ENCODE measurements at places on chromosomes 6 and 20.
A peak's percentile ranks its signal among the peaks of the same experiment; 100 is the strongest.

DNA sequence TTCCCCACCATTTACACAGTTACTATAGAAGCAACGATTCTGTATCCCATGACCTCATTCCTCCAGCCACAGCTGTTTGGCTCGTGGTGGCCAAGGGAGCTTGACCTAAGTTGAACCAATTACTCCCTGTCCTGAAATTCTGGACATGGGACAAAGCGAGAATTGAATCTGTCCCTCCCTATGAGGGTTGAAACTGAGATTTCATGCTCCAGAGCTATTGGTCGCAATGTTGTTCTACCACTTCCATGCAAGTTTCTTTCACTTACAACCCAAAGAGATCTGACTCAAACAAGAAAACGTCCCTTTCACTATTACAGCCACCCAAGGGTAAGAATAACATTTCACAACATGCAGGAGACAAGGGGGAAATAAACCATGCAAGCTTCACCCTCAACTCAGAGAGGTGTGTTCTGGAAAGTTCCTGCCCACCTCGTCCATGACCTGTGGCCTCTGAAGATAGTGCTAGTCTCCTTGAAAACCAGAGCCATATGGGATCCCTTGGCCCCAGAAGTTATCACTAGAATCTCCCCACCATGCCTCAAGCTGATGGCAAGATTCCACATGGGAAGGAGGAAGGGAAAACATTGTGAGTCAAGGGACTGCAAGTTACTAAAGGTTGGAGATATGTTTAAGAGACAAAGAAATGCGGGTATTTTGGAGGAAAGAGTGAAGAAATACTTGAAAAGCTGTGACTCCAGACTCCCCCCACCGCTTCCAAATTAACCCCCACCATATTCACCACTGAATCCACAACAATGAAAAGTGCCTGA is 74.5 kb upstream of the SRSF6 start:
- DNase-seq: no peak

- DNase-seq: no peak
Measured at GRCh38 chr6:166203641-166204222, 36.1 kb upstream of the TBXT start.

- no peak for DNase-seq
Measured at GRCh38 chr6:45664707-45665106, 287.0 kb upstream of the SUPT3H start.

GRCh38 chr6:81023007-81023582 is 729.4 kb downstream of the TENT5A start:
- no peak for DNase-seq

- DNase-seq: no peak
Measured at GRCh38 chr6:105184921-105185320, 5.1 kb upstream of the POPDC3 start.

DNA sequence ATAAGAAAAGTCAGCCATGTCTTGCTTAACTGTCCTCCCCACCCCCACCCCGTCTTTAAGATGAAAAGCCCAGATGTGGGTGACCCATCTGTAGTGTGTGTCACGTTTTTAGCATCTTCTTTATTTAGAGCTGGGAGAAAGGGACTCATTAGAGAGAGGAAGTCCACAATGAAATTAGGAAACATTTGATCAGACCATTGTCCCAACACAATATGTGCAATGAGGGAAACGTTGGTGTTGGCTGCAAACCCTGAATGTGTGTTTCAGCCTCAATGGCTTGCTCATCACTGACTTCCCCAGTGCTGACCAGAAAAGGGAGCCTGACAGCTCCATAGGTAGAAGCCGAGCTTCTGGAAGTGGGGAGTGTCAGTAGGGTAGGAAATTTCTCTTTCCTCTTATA is 475.7 kb downstream of the CD83 start:
- DNase-seq: no peak

DNA sequence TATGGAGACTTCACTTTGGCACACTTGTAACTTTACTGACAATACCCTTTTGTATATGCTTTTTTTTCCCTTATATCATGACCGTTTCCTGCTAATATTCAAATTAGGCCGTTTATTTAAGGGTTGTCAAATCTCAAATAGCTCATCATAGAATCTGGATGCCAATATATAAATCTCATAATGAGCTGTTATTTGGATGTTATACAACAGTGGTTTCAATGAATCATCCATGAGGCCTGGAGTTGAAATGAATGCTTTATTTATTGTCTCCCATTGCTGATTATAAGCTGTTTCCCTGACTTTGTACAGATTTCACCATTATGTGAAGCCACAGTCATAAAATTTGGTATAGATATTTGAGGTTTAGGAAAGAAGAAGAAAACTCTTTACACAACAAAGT is 256.1 kb downstream of the PLCB1 start:
- DNase-seq: no peak

DNA sequence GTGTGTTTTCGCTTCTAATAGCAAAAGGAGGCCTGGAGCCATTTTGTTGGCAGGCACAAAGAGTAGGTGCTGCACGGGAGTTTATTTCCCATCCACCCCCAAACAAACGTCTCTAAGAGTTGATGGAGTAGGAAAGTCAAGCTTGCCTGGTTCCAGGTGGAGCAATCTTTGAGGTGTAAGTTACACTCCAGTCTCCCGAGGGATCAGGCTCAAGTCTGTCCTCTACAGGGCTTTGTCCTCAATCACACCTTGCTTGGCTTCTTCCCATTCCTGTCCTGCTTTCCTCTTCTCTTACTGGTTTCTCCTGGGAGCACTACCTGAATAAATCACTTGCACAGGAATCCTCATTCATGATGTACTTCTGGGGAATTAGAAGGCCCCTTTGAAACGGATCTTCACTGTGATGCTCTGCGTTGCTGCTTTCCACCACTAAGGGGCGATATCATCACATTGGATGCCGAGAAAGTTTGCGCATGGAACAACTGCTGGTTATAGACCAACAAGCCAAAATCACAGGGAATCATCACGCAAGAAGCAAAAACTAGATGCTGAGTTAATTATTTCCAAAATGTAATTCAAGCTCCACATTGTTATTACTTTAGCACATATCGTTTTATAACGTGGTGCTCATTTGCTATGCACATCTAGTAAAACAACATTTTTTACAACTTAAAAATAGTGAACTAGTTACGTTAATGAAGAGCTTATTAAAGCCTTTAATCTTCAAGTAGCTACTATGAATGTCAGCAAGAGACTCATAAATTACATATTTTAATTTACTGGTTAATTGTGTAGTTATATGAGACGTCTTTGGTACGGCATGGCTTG is 156.8 kb downstream of the DNAH8 start:
- DNase-seq: peak; percentile 74

- no peak for DNase-seq
Measured at GRCh38 chr20:4867051-4867450, 134.3 kb downstream of the SLC23A2 start.

GRCh38 chr6:71887006-71887743 is 825 bp downstream of the RIMS1 start:
- peak; percentile 30 for DNase-seq

DNA sequence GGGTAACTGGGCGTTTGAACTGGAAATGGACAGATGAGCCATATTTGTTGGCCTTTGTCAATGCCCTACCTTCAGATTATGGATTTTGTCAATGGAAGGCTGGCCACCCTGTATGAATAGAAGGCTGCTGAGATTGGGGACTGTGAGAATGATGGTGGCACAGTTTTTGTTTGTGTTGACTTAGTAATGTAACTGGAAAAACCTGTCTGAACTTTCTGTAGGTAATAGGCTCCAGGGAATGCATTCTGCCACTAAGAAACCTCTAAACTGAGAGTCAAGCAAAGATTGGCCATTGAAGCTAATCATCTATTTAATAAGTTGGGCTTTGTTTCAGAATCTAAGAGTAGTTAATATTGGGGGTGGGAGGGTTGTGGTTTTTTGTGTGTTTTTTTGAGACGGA is 97.5 kb downstream of the FOXO3 start:
- DNase-seq: no peak

- DNase-seq: no peak
Measured at GRCh38 chr6:157946865-157947532, 34.7 kb upstream of the SYNJ2 start.

- no peak for DNase-seq
Measured at GRCh38 chr6:17589406-17590096, 10.6 kb upstream of the FAM8A1 start.

DNA sequence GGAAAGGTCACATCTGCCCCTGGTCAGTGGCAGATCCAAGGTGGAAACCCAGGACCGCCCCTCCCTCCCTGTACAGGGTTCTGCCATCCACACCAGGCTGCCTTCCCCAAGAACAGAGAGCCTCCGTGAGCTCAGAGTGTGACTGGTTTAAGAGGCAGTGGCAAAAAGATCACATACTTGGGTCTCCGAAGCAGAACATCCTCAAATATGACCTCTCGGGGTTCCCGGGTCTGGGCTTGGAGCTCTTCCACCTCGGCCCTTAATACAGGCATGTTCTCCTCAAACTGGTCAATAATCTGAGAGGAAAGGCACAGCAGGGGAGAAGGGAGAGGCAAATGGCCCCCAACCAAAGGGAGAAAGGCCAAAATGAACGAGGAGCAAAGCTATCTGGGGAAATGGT is 14.8 kb downstream of the C20orf96 start:
- no peak for DNase-seq

DNA sequence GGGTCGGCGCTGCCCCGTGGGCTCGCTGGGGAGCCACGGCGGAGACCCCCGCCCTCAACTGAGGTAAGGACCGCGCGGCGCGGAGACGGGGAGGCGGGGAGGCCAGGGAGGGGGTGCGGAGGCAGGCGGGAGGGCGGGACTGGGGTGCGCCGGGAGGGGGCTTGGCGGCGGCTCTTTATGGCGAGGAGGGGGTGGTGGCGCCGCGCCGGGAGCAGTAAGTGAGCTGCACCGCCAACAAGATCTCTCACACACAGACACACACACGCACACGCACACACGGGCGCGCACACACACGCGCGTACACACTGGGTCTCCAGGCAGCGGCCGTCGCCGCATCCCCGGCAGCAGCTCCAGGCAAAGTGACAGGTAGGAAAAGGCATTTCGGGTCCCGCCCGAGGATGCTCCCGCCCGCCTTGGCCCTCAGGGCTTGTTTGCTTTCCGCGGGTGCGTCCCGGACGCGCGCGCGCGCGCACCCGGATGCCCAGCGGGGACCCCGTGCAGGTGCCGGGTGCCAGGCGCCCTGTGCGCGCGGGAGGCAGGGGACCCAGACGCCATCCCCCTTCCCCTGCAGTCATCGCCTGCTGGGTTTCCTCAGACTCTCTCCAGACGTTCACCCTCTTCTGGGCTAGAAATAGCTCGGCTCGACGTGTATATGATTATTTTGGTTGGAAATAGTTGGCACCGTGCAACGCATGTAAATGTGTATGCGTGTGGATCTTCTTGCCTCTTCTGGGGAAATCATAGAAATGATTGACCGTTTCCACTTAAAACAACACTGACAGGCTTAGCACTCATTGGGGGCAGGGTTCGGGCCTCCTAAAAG is at the start of gene PLCB4:
TSS of gene PLCB4 (plus strand) at position 247 of the 823 bp plus-strand sequence. CDS start 238,728 bp downstream, outside the sequence.
- DNase-seq: no peak

DNA sequence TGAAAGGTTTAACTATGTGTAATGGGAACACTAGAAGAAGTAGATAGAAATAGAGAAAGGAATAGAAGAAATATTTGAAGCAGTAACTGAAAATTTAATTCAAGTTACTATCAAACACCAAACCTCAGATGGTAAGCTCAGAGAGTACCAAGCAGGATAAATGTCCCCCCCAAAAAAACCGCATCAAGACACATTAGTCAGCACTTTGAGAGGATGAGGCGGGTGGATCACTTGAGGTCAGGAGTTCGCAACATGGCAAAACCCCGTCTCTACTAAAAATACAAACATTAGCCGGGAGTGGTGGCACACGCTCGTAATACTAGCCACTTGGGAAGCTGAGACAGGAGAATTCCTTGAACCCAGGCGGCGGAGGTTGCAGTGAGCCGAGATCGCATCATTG is 253.1 kb downstream of the C6orf118 start:
- DNase-seq: no peak

DNA sequence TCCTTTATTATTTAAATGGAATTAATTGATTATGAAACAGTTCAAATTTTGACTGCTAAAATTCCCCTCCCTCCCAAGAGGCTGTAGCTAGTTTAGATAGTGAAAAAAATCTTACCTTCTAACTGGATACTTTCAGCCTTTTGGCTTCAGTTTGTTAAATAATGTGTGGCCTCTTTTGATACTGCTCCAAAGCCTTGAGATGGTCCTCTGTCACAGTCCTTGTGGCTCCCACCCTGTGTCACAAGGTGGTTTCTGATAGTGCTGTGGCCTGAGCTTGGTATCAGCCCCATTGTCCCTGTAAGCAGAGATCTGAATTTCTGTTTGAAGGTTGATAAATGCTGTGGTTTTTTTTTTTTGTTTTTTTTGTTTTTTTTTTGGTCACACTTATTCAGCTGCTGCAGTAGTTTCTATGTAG is 20.8 kb downstream of the PANK2 start:
- DNase-seq: no peak

- no peak for DNase-seq
Measured at GRCh38 chr6:121522265-121522664, 86.8 kb downstream of the GJA1 start.

DNA sequence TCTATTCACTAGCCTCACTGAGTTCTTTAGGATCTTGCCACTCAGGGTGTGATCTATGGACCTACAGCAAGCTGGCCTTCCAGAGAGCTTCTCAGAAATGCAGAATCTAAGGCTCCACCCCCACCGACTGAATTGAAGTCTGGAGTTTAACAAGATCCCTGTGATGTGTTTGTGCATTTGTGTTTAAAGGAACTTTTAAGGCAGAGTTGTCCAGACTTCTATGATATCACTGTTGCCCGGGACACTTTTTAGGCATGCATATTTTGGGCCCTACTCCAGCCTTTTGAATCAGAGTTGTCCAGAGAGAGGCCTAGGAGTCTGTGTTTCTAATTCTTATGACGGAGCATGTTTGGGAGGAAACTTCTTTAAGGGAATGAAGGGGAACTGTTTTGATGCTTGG is 232.3 kb downstream of the QKI start:
- DNase-seq: no peak

DNA sequence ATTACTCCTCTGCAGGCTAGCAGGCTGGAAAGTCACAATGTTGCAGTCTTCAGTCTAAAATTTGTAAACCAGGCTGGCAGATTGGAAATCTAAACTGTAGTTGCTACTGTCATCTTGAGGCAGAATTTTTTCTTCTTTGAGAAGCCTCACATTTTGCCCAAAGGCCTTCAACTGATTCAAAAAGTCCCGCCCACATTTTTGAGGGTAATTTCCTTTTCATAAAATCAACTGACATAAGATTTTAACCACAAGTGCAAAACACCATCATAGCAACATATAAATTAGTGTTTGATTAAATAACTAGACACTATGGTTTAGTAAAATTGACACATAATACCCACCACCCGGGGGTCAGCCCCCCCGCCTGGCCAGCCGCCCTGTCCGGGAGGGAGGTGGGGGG is 28.4 kb downstream of the HLA-C start:
- DNase-seq: no peak

- no peak for DNase-seq
Measured at GRCh38 chr6:150179030-150179429, 36.2 kb downstream of the PPP1R14C start.

GRCh38 chr6:125151700-125152099 is 1.9 kb upstream of the TPD52L1 start:
- DNase-seq: no peak

DNA sequence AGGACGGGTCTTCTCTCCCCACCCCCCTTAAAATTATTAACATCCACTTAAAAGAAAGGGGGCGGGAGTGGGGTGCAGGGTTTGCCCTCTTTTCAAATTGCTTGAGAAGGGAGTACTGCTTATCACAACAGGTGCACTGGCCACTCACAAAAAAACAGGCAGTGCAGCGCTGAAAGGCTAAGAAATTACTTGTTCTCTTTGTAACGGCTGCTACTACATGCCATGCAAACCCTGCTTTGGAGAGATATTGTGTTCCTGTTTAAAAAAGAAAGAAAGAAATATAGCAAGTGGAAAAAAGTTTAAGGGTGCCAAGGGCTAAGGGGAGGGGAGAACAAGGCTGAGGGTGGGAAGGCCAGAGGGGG is 312.7 kb upstream of the JARID2 start:
- no peak for DNase-seq

GRCh38 chr20:46034039-46034438 is 5.0 kb downstream of the SLC12A5 start:
- no peak for DNase-seq

Measured in nephron progenitor cell (in vitro differentiated cells).